Fibroblast of villous mesenchyme (primary cell): ENCODE measurements at places on chromosomes 3 and 15.

DNA sequence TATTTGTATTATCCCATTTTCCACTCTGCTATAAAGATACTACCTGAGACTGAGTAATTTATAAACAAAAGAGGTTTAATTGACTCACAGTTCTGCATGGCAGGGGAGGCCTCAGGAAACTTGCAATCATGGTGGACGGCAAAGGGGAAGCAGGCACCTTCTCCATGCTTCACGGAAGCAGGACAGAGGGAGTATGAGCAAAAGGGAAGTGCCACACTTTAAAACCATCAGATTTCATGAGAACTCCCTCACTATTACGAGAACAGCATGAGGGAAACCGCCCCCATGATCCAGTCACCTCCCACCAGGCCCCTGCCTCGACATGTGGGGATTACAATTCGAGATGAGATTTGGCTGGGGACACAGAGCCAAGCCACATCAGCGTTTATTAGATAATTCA, 172.8 kb downstream of the NR2F2 start:
- no peak for DNase-seq

DNA sequence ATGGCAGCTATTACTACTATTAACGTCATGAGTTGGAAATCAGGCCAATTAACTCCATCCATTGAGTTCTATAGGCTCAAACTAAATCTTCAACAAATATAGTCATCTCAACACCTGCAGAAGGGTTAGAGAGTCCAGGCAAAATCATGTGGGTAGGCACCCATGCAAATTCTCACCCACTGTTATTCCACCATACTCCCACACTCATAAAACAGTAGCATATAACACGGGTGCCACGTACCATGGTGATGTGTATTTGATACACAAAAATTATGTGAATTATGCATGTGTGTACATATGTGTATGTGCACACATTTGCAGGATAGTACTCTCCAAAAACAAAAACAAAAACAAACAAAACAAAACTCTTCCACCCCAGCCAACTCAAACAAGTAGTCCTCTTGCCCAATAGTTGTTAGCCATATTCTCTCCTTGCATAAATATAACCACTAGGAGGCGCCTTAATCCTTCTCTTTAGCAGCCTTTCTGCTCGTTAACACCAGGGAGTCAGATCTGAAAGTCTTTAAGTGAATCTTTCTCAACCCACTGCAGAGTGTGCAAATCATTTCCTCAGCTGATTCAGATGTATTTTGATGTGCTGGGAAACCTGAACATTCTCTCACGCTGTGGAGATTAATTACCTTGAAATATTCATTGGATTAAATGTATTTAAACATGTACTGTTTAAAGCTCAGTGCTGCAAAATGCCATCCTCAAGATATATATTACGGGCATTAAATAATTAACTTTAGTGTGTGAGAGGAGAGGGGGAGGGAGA, 38.0 kb upstream of the COPB2 start:
- peak; percentile 83 for DNase-seq

- no peak for DNase-seq
Measured at GRCh38 chr3:105746231-105746996, 122.4 kb downstream of the CBLB start.

DNA sequence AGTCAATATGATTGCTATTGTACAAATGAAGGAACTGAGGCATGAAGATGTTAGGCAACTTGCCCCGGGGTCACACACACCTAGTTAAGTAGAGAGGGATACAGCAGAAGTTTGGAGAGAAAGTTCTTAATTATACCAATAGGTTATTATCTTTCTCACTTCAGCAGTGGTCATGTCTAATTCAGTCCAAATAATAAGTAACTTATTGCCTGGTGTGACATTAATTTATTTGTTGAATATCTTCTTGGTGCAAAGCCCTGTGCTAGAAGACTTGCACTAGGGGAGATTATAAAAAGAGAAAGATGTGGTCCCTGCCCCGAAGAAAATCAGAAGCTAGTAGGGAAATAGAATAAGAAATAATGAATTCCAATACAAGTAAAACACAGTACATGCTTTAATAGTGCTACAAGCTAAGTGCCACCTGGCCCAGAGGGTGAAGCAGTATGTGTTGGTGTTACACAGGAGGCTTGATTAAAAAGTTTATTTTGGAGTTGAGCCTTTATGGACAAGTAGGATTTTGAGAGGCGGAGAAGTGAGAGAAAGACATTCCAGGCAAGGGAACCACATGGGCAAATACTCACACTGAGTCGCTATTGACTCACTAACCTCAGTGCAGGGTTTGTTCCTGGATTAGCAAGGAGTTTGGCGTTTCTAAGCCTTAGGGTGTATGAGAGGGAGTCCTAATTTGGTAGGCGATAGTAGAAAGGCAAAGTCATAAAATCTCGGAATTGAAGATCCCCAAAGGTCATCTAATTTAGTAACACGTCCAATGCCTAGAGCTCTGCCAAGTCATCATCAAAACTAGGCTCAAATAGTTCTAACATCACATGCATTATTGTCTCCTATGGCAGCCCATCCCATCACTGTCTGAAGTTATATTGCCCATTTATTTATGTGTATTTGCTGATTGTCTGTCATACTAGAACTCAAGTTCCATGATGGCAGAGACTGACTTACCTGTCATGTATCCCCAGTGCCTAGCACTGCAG, 19.2 kb upstream of the GSK3B start:
- DNase-seq, result peak; percentile 33

DNA sequence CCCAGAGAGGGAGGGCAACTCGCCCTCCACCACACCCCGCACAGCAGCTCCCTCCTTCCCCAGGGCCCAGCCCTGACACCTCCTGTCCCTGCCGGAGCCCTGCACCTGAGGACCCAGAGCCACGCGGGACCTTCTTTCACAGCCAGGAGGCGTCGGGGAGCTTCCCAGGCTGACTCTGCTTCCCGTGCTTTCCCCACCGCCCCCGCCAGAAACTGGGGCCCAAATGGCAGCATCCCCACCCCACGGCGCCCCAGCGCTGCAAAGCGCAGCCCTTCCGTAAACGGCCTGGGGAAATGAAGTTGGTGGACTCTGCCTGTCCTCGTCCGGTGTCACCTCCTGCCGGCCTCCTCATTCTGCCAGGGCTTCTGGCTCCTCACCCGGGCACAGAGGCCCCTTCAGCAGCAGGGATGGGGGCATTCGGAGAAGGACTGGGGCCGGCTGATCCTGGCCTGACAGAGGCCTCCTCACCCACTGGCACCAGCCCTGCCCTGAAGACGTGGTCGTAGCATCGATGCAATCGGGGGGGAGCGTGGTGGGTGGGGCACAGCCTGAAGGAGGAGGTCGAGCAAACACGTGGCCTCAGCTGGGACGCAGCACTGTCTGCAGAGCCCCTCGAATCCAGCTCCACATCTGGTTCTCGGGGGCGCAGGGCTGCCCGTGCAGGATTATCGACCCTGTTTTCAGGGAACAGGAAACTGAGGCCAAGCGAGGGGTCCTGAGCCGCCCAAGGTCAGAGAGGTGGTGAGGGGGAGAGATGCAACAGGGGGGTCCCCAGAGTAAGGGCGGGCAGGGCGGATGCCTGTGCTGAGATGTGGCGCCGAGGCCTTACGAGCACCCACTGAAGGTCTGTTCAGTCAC, 235.4 kb downstream of the XXYLT1 start:
- DNase-seq, result no peak

DNA sequence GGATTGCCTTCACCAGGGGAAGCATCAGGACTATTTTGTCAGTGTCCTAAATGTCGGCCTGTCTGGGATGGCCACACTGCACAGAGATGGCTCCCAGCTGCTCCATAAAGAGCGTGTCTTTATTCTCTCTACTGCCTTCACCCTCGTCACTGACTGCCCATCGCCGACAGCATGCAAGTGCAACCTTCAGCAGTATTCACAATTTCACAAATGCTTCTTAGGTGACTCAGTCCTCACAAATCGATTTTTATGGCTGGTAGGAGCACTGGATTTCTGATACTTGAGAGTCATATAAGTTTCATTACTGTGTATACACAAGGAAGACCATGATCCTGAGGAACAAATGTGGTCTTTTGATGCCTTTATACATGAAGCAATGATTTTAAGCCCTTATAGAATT, 1.1 kb upstream of the SSUH2 start:
- DNase-seq, result no peak
